ENCODE measurements at places on chromosomes 4 and X.

DNA sequence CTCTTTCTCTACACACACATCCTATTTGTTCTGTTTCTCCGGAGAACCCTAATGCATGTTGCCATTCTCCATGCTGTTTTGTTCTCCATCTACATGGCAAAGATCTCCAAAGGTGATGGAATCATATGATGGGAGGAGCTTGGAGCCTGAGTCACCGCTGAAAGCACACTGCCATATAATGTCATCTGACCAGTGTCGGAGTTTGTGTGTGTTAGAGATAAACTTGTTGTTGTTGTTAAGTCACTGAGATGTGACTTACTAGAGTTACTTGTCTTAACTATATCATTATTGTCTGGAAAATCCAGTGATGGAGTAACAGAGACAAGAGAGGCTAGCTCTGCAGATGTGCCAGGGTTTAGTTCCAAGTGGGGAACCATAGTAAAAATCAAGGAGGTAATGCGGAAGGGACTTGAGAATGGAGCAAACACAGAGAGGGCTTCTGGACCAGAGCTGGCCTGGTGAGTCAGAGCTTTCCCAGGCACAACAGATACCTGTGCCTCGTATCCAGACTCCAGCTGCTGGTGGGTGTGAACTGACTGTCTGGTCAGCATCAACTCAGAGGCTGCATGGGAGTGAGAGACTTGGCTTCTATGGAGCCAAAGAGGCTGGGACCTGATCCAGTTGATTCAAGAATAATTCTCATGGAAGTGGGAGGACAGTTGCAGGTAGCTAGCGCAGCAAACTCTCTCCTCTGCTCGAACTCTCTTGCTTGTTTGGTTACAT, 30.6 kb upstream of the CCKAR start:
- no peak for DNase-seq

DNA sequence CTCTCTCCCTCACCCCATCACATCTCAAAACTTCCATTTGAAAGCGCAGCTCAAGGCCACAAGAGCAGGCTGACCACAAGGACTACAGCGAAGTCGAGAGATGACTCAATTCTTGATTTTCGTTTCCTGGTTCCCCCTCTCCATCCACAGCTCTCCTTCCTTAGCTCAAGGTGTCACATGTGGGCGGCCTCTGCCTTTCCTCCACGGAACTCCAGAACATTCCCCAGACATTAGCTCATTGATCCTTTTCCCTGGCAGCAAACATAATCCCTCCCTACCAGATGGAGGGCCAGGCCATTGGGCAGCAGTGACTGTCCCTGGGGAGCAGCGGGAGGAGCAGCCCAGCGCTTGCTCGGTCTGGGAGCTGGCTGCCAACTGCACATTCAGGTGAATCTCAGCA, 56.3 kb downstream of the CCDC149 start:
- DNase-seq: no peak

- DNase-seq: no peak
Observed at GRCh38 chr4:71241501-71242288, 97.1 kb upstream of the SLC4A4 start.

DNA sequence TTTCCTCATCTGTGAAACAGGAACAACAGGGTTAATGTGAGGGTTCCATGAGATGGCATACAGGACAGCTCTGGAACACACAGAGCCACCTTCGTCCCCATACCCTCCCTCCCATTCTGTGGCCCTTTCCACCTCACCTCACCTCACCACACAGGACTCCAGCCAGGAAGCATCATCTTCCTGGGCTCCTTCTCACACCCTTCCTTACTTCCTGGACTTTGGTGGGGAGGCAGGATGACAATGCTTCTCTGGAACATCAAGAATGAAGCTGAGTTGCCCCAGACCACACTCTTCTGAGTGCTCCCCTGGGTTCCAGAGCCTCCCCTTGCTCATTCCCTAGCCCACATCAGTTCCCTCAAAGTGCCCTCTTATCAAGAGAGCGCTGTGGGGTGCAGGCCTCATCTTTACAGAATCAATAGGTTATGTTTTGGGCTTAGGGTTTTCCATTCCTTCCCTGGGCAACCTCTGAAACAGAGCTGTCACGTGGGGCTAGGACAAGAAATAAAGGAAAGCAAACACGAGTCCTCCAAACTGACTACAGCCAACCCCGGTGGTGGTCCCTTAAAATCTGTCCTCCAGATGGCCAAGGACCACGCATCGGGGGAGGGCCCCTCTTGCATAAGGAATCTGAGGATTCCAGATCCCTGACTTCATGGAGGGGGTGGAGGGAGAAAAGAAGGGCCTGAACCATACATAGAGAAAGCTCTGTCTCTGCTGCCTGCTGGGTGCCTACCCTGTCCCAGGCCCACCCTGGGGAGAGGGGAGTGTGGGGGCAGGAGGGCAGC, 74.4 kb upstream of the ATP6AP2 start:
- DNase-seq: no peak

- no peak for DNase-seq
Observed at GRCh38 chr4:40685300-40685699, 55.6 kb upstream of the RBM47 start.

Data from stimulated activated naive CD8-positive, alpha-beta T cell treated with anti-CD3 and anti-CD28 coated beads, Interleukin-15, Interleukin-2, amounts not matched to agents 100 U/mL and 50 U/mL, for 24 hours (primary cell).